ENCODE measurements at places on chromosomes 6 and 20.
A peak's percentile ranks its signal among the peaks of the same experiment; 100 is the strongest.

- DNase-seq, result no peak
Observed at GRCh38 chr6:28742668-28743270, 181.0 kb downstream of the TRIM27 start.

DNA sequence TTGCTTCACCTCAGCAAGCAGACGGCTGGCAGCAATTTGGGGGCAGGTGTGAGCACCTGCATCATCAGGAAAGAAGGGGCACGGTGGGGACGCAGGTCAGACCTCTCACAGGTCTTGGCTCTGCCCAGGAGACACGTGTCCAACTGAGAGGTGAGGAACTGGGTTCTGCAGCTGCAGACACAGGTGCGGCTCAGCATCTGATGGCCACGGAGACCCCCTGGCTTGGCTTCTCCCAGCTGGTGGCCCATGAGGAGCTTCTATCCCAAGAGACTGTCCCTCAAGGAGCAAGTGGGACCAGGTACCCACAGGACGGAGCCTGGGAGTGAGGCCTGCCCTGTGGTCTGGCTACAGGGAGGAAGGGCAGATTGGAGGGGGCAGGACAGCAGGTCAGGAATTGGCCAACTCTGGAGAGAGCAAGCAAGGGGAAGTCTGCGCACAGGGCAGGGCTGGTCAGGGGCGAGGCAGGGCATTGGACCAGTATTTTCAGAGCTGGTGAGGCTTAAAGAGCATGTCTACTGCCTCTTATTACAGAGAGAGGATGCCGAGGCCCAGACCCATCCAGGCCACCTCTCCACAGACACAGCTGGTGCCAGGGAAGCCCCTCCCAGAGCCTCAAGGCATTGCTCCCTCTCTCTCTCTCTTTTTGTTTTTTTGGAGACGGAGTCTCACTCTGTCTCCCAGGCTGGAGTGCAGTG is 4.2 kb downstream of the STMN3 start:
- DNase-seq, result no peak

GRCh38 chr20:43397147-43397546 is 60.5 kb upstream of the SRSF6 start:
- no peak for DNase-seq

DNA sequence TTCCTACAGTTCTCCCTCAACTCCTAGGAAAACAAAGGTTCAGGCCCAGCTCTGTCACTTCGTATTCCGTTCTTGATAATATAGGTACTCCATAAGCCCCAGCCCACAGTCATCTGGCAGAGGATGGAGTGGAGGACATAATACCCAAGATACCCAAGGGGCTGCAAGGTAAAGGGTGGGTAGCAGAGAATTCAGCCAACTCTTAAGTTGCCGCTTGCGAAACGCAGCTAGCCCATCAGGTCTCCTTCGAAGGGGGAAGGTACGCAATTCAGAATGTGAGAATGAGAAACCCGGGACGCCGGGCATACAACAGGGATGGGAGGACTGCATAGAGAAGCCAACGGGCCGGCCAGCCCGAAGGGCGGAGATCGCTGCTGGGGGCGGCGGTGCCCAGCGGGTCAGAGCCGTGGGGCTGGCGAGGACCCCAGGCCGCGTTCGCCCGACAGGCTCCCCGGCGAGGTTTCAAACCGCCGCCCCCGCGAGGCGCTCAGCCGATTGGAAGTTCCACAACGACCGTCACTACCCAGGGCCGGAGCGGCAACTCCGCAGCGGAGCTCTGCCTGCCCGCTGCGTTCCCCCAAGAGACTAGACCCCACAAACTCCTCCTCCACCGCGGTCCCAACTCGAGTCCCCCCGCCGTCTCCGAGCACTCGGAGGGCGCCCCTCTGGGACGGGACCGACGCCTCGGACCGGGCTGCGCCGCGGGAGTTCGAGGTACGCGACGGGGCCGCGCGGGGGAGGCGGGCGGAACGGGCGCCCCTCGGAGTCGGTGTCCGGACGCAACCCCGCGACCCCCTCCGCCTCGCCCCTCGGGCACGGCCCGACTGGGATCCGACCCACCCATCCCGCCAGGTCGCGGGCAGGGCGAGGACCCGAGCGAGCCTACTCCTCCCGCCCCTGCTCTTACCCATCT is 911 bp downstream of the CDK19 start:
- DNase-seq, result peak; percentile 76

GRCh38 chr6:160217073-160217472 is 41.5 kb downstream of the SLC22A2 start:
- DNase-seq, result peak; percentile 42

DNA sequence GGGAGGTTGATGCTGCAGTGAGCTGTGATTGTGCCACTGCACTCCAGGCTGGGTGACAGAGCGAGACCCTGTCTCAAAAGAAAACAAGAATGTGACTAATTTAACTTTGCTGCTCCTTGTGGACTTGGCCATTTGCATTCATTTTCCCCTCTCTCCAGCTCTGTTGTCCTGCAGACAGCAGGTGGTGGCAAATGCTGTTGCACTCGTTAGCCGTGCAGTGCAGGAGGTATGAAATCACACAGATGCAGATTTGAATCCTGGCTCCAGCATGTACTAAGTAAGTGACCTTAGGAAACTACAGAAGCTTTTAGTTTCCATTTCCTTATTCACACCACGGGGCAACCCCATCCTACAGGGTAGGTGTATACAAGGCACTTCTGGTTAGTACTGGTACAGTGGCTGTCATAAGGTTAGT is 9.6 kb upstream of the BEND3 start:
- no peak for DNase-seq

GRCh38 chr6:115441651-115442050 is 619.0 kb downstream of the FRK start:
- DNase-seq, result no peak

Measured in femur (tissue), 1 donor.